Stimulated activated CD8-positive, alpha-beta memory T cell treated with anti-CD3 and anti-CD28 coated beads, Interleukin-15, amount 100 ng/mL, for 4 hours (primary cell): ENCODE measurements at places on chromosomes 7 and 10.
A peak's percentile ranks its signal among the peaks of the same experiment; 100 is the strongest.

GRCh38 chr10:100510533-100511308 is 8.9 kb downstream of the SEC31B start:
- DNase-seq: peak; percentile 38

DNA sequence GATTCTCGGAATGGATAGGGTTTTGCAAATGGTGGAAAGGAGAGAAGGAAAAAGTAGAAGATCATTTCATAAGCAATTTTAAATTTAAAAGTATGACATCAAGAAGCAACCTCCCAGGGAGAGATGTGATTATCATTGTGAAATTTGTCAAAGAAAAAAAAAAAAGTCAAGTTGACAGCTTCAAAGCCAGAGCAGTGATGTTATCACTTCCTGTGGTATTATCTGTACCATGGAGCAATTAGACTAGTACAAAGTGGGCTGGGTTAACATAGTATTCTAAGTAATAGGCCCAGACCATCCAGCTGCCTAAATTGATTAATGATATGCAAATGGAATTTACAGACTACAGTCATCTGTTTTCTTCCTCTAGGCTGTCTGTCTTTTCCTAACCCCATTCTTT is 84.0 kb upstream of the NPY start:
- DNase-seq: no peak

DNA sequence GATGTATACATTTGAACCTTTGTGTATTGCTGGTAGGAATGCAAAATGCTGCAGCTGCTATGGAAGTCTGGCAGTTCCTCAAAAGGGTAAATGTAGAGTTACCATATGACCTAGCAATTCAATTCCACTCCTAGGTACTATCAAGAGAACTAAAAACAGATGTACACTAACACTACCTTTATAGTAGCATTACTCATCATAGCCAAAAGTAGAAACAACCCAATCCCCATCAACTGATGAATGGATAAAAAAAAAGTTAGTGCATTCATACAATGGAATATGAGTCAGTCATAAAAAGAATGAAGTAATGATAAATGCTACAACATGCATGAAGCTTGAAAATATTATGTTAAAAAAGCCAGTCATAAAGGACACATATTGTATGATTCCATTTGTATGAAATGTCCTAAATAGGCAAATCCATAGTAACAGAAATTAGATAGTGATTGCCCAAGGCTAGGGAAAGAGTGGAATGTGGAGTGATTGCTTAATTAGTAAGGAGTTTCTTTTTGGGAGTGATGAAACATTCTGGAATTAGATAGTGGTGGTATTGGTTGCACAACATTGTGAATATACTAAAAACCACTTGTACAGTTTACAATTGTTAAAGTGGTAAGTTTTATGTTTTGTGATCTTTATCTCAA is 96.4 kb upstream of the AOAH start:
- no peak for DNase-seq

GRCh38 chr7:95996174-95996573 is 223.8 kb downstream of the DYNC1I1 start:
- no peak for DNase-seq

DNA sequence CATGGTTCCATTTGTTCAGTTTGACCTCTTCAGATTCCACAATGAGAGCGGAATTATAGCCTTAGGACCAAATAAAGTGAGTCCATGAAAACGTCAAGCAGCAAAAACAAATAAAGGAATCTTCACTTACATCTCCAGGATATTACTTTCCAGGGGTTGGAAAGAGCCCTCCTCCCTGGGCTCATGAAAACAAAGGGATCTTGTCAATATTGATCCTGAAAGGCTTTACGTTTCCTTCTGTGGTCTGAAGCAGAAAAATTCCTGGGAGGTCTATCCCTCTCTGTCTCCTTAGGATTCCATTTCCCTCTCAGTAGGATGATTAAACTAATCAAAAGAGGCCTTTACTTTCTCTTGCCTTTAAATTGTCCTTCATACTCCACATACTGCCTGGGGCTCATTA is 293.5 kb downstream of the GPAM start:
- no peak for DNase-seq

DNA sequence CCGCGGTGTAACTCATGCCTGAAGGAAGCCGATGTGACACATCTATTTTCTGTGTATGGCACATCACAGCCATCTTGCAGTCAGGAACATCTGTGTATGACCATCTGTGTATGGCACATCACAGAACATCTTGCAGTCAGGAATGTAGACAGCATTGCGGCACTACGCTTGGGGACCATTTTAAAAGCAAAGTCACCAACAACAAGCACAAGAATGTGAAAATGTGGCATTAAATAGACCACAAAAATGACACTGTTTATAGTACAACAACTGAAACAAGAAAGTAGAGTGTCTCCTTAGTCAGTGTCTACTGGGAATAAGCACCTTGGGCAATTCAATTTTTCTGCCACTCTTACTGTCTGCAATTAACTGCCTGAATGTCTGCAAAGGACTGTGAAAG is 124.4 kb downstream of the HGF start:
- no peak for DNase-seq

DNA sequence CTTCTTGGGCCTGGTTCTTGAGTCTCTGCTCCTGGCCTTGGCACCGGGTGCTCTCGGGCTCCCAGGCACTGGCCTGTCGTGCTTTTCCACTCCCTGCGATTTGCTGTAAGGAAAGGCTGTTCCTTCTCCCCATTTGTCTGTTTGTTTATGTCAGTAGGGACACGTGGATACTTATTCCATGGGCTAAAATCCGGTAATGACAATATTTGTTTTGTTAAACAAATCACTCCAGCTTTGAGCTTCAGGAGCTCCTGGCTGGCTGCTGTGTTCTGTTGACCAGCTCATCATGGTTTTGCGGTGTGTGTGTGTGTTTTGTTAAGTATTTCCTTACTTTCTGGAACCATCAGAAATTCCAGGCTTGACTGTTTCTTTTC is 17.5 kb upstream of the JAKMIP3 start:
- DNase-seq: no peak

DNA sequence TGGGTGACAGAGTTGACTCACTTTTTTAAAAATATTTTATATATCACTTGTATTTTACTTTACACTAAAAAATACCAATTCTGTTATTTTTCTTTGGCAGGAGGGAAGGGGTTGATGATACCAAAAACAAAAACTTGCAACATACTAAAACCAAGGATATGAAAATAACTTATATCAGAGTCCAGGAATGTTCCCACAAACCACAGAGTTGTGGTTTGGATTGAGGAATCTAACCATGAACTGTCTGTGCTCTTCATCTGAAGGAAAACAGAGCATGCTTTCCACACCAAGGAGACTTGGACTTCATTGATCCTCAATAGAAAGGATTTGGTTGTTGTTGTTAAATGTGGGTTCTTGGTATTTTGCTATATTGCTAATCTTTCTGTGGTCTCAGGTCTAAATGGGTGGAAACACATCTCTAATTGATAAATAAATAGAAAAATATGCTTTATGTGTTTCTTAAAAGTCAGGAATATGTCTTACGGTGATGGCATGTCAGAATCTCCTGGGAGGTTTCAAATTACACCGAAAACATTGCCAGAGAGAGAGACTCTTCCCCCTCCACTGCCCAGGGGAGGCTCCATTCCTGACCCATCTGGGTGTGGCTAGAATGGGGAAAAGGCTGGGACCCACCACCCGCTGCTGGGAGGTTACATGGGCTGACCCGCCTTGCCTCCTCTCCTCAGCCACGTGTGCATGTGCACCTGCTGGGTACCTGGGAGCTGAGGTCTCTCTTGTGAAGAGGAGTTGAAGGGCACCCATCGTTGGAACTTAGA is 46.9 kb upstream of the STK17A start:
- DNase-seq: no peak

GRCh38 chr10:103276896-103277712 is at the start of gene INA:
Gene INA, plus strand, starts transcription at chr10:103277138. Its CDS starts 74 bp downstream, at chr10:103277212.
- DNase-seq: no peak

DNA sequence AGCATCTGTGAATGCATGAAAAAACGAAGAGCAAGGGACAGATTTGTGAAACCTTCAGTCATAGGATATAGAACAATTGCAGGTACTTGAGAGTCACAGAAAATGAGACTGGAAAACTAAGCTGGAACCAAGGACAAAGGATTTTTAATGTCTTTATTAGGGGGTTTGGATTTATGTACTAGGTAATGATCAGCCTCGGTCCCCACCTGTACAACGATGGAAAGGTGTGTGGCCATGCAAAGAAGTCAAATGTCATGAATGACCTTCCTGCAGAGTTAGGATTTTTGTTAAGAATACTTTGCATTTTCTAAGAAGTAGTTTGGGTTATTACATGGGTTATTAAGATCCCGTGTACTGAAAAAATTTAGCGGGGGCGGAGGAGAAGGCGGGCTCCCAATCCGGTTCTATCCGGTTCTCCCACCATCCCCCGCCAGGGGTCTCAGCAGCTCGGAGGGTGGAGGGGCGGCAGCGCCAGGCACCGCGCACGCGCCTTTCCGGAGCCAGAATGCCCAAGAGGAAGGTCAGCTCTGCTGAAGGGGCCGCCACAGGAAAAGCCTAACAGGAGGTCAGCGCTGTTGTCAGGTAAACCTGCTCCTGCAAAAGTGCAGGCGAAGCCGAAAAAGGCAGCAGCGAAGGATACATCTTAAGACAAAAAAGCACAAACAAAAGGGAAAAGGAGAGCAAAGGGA is 327.5 kb upstream of the PLXDC2 start:
- DNase-seq: no peak

DNA sequence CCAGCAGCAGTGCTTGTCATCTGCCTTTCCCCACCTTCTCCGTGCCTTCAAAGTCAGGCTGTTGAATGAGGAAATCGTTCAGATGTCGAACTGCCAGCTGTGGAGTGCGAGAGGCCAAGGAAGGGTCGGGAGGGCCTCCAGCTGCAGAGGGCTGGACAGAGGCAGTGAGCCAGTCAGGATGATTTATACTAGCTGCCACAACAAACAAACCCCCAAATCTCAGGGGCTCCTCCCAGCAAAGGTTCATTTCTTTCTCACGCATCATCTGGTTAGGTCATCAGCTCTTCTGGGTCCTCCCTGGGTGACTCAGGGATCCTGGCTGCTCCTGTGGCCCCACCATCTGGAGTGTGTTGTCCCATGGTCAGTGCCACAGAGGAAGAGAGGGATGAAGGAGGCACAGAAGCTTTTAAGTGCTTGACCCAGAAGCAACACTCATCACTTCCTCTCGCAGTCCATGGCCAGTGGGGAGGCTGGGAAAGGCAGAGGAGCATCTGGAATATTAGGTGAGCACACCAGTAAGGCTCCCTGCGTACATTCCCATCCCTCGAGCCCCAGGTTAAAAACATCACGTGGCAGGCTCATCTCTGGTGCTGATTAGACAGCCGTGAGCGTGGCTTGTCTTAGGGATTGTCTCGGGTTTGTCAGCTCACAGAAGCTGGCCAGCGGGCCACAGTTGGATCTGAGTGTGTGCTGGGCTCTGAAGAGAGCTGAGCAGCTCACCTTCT is 140.7 kb downstream of the RGS10 start:
- no peak for DNase-seq

GRCh38 chr10:79399223-79399831 is 46.1 kb downstream of the ZCCHC24 start:
- no peak for DNase-seq

DNA sequence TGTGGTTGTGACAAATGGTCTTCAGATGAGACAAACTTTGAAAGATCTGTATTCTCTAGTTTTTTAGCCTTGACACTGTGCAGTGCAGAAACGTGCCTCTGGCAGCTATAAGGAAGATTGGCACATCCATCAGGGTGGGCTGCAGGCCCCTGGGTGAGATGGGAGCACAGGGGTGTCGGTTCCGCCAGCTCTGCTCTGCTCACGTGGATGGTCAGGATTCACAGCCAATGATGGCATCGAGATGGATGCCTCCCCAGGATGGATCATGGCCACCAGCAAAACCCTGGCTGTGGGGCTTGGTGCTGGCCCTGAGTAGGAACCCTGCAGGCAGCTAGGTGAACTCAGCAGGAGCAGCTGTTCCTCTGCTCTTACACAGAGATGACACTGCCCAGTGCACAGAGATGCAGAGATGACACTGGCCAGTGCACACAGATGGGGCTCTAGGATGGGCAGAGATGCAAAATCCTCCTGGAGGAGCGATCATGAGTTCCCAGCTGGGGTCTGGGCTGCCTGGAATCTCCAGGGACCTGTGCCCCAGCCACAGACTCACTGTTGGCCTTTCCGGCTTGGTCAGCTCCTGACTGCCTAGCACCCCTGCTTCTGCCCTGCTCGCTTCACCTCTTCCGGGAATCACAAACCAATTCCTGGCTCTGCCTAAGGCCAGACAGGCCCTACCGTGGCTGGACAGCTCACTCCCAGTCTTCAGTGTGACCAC is 185.9 kb downstream of the TCERG1L start:
- DNase-seq: no peak
